HL-60 (cell line): ENCODE measurements at places on chromosomes 12 and 14.

DNA sequence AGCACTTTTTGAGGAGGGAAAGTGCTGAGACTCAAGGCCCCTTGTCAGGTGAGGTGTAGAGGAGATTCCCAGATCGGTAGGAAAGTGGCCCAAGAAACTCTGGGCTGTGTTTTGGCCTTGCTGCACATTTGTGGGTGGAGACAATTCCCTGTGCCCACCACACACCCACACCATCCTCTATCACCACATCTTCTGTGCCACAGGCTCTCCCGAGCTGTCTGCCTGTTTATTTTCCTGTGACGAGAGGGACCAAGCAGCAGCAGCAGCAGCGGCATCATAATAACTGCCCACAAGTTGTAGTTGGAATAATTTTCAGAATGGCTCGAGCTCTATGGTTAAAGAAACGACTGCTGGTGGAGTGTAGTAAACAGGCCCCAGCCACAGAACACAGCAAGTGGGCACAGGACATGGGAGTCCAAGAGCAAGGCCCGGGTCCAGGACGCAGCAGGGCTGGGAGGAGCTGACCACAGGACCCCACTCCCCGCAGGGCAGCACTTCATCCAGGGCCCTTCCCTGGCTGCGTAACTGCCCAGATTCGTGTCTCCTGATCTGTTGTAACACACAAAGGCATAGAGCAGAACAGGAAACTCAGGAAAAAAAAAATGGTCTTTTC, 55.6 kb upstream of the BCL2L14 start:
- no peak for DNase-seq

GRCh38 chr14:75040959-75041358, 10.3 kb downstream of the MLH3 start:
- no peak for DNase-seq

DNA sequence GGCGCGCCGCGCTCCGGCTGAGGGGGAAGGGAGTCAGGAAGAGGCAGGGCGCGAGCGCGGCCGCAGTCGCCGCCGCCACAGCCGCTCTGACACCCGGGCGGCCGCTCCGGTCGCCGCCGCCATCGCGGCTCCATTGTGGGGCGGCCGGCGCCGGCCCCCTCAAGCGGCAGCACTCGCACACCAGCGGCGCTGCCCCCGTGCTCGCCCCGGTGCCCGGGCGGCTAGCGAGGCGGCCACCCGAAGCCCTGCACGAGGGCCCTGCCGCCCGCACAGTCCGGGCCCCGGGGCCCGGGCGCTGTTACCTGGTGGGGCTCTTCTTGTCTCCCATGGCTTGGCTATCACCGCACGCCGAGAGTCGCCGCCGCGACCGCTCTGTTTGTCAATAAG, 202 bp downstream of the YAF2 start:
- DNase-seq = no peak

GRCh38 chr12:105569886-105570285, 239.4 kb downstream of the C12orf75 start:
- no peak for DNase-seq

- no peak for DNase-seq
These were observed 47.4 kb downstream of the TCHP start for GRCh38 chr12:109947521-109947920.

GRCh38 chr12:12017135-12017581, 53.6 kb upstream of the BCL2L14 start:
- DNase-seq = no peak

DNA sequence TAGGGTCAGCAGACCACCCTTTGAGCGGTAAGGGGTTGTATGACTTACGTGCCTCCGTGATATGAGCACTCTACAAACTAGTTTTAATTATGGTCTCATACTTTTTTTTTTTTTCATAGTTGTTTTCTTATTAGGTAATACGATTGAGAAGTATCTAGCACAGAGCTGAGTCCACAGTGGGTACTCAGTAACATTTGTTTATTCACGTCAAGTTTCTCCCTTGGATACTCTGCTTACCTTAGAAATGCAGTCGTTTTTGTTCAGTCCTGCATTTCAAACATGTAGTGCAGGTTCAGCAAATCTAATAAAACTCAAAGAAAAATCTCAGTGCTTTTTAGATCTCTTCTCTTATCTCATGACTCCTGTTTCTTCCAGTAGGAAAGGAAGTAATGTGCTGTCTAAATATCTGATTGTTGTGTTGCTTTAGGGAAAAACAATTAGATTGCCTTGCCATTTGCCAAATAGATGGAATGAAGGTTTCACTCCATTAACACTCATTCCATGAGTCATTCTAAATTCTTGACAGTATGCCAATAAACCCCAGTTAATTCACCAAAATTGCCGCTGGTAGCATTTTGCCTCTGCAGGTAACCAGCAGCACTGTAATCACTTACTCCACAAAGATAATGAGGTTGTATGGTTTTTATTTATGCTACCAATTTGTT, 118.9 kb downstream of the PTCSC3 start:
- no peak for DNase-seq

DNA sequence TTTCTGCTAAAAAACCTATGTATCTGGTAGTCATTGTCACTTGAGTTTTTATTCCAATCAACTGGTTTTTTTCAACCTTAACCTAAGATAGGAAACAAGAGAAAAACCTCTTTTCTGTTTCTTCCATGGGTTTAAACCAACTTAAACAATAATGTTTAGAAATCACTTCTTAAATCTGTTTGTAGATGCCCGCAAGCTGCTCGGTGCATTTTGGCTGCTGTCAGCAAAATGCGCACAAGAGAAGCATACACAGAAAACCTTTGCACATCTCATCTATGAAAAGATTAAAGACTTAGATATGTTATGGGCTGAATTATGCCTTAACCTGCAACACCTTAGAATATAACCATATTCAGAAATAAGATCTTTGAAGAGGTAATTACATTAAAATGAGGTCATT, 299.8 kb downstream of the ITPR2 start:
- no peak for DNase-seq

GRCh38 chr14:64092940-64093339, 201.2 kb downstream of the ESR2 start:
- no peak for DNase-seq

DNA sequence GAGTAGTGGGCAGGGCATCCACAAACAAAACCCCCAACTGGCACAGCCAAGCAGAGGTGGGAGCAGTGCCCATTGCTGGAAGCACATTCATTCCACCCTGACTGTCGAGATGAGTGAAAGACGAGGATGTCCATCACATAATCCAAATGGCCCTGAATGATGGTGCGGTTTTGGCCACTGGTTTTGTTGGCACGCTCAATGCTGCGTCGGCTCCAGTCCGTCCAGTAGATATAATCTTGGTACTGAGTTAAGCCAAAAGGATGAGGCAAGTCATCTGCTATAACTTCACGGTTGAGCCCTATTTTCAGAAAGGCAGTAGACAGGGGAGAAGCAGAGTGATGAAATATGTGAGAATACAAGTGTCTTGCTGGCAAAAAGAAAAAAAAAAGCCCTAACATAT, 88.1 kb downstream of the BCL2L14 start:
- DNase-seq = no peak

- DNase-seq = no peak
These were observed 538 bp upstream of the TIGAR start for GRCh38 chr12:4320497-4320852.

- DNase-seq = no peak
These were observed 62.9 kb downstream of the RFX4 start for GRCh38 chr12:106645465-106646330.

DNA sequence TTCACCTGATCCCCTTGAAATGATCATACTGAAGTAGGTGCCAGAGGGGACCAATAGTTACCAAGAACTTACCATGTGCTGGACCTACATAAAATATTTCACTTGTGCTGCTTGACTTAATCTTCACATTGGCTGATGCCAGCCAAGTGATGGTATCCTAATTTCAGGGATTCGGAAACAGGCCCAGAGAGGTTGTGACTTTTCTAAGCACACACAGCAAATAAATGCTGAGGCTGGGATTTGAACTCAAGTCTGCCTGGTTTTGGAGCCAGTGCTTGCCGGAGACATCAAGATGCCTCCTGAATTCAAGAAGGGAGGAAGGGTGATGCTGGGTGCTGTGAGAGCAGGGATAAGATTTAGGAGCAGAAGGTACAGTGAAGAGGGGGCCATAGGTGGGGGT, 173.5 kb upstream of the LHX5 start:
- DNase-seq = no peak

- DNase-seq = no peak
These were observed 17.5 kb downstream of the BIN2 start for GRCh38 chr12:51306507-51306906.

GRCh38 chr14:93320489-93320888, 12.3 kb downstream of the BTBD7 start:
- DNase-seq = no peak
